ENCODE measurements at places on chromosomes 6 and 20.

GRCh38 chr20:10705801-10706459, 32.1 kb upstream of the JAG1 start:
- DNase-seq: no peak

- DNase-seq: peak; percentile 17
Measured at GRCh38 chr6:32685603-32686002, 19.1 kb upstream of the HLA-DQB1 start.

DNA sequence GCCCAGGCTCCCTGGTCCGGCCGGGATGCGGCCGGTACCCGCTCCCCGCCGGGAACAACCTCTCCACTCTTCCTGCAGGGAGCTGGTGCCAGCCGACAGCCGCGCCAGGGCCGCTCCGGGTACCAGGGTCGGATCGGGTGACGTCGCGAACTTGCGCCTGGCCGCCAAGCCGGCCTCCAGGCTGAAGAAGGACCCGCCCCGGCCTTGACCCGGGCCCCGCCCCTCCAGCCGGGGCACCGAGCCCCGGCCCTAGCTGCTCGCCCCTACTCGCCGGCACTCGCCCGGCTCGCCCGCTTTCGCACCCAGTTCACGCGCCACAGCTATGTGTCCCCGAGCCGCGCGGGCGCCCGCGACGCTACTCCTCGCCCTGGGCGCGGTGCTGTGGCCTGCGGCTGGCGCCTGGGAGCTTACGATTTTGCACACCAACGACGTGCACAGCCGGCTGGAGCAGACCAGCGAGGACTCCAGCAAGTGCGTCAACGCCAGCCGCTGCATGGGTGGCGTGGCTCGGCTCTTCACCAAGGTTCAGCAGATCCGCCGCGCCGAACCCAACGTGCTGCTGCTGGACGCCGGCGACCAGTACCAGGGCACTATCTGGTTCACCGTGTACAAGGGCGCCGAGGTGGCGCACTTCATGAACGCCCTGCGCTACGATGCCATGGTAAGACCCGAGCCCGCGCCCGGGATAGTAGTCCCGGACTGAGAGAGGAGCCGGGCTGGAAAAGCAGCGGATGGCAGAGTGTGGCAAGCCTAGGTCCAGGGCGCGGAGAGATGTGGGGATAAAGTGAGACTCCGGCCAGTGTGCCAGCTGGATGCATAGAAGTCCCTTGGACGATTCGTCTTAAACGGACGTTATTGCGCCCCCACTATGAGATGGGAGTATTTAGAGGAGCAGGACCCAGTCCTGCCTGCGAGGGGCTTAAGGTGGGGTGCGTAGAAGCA, at the start of gene NT5E:
TSS of gene NT5E (plus strand) at position 266 of the 942 bp plus-strand sequence. CDS start at position 323, 57 bp downstream.
- peak; percentile 33 for DNase-seq

DNA sequence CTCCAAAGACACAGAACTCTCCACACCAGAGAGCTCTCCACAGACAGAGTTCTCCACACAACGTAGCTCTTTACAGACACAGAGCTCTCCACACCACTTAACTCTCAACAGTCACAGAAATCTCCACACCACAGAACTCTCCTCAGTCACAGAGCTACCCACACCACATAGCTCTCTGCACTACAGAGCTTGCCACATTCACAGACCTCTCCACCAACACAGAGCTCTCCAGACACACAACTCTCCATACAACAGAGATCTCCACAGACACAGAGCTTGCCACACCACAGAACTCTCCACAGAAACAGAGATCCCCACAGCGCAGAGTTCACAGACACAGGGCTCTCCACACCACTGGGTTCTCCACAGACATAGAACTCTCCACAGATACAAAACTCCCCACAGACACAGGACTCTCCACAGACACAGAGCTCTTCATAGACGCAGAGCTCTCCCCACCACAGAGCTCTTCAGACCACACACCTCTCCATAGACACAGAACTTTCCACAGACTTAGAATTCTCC, 52.5 kb downstream of the ERMARD start:
- DNase-seq: no peak

- no peak for DNase-seq
Measured at GRCh38 chr6:37971266-37971665, 151.7 kb downstream of the ZFAND3 start.

GRCh38 chr6:133408543-133408942, 167.4 kb downstream of the EYA4 start:
- no peak for DNase-seq

DNA sequence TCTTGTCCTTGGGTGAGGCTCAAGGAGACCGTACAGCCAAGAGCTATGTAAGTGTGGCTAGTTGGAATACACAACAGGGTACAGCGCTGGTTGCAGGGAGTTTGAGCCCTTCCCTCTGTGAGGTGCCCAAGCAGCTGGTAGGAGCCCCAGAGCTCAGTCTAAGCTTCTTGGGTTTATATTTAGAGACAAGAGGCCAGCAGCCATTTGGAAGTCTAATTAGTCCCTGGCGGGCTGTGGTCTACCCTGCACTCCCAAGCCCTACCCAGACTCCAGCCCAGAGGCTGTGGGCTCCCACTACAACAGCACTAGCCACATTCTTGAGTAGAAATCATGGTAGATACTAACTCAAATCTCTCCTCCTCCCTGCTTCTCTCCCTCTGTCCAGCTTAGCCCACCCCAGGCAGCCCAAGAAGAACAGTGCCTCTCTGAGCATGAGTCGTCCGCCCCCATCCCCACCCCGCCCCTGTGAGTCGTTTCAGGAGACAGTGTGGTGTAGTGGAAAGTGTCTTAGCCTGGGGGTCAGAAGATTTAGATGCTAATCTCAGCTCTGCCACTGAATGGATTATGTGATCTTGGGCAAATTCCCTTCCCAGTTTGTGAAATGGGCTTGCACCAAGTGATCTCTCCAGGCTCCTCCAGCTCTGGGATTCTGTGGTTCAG, 37.8 kb downstream of the EIF2S2 start:
- no peak for DNase-seq

DNA sequence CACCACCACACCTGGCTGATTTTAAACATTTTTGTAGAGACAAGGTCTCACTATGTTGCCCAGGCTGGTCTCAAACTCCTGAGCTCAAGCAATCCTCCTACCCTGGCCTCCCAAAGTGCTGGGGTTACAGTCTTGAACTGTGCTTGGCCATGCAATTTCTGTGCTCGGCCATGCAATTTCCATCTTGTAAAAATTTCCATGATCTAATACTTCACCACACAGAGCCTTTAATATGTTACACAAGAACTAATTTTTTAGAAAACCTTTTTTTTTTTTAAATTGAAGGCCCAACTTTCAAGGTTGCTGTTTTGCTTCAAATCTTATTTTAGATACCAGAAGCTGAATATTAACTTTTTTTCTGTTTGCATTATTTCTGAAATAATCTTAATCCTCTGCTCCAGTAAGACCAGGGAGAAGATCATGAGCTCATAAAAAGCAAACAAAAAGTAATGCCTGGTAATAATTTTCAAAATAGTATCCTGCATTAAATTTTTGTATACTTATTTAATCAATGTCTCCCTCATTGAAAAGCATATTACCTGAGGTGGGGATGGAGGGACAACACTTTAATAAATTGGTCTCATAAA, 38.1 kb upstream of the ARMC2 start:
- DNase-seq: no peak

DNA sequence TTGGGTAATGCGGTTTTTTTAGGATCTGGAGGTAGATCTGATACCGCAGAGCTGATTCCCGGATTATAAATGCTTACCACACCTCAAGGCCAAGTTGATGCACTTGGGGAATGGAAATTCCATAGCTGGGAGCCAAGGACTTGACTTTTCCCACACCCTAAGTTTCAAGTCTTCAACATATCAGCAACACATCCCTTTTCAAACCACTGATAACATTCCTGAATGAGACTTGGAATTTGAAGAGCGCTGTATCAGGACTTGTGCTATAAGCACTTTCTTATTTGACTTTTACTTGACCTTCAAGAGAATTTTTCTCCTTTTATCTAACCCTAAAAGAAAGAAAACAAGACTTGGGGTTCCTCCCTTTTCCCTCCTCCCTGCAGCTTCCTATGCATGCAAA, 90.6 kb upstream of the NAA20 start:
- no peak for DNase-seq

DNA sequence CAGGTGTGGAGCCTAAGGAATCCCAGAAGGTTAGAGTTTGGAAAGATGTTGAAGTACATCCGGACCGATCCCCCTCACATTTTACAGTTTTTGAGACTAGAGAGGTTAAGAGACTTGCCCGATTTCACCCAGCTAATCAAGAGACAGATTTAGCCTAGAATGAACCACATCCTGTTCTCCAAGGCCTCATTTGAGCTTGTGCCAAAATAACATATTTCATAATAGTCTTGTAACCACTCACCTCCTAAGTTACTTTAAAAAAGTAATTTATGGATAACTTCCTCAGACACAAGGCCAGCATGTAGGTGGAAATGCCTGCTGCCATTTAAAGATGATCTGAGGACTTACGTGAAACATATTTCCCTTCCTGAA, 39.8 kb upstream of the ARHGAP18 start:
- DNase-seq: peak; percentile 24

GRCh38 chr20:39879296-39879695, 809.7 kb downstream of the MAFB start:
- DNase-seq: no peak

GRCh38 chr20:13243826-13244376, 22.8 kb downstream of the ISM1 start:
- no peak for DNase-seq

GRCh38 chr6:103017878-103018277, 1624.4 kb downstream of the GRIK2 start:
- DNase-seq: no peak

DNA sequence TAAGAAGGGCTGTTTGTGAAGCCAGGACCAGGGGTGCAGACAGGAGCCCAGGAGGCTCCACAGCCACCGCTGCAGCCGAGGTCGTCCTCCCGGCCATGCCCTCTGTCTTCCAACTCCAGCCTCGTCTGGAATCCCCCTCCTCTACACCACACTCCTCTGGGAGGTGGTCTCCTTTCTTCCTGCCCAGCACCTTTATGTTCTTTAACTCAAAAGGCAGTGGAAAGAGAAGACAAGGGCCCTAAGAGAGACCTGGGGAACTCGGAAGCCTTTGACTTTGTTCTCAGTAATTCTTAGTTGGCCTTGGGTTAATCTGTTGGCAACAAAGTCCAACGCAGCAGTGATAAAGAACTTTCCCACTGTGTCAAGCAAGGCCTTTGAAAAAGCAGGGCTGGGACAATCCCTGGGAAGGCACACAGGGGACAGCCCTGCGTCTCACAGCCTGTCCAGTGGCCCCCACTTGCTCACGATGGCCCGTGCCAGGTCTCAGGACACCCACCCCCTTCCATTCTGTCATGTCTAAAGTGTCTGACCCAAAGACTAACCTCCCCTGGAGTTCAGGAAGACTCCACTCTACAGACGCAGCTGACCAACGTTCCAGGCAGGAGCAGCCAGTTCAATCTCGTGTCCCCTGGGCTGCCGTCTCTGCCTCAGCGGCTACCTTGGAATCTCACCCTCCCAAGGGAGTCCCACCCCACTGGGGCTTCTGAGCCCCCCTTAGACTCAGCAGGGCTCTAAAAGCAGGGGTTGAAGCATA, 42.8 kb upstream of the FAM50B start:
- DNase-seq: no peak

- no peak for DNase-seq
Measured at GRCh38 chr6:34298941-34299340, 50.1 kb upstream of the SMIM29 start.

Measured in suppressor macrophage (primary cell).